ENCODE measurements at places on chromosomes 5 and 9.

- DNase-seq = no peak
Observed at GRCh38 chr9:3879726-3880505, 354.1 kb upstream of the RFX3 start.

DNA sequence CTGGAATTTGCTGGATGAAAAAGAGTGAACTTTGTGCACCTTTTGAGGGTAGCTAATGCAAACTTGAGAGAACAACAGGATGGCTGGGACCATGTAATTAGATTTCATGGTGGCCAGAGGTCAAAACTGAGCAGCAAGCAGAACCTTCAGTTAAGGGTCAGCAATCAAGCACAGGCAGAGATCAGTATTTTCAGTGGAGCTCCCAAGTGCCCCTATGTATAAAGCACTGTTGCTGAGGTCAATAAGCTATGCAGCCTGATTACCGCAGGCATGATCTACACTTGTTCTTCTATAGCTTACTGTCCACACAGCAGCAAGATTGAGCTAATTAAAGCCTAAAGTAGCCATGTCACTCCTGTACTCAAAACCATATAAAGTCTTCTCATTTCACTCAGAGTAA, 62.1 kb upstream of the TMC1 start:
- DNase-seq = no peak

DNA sequence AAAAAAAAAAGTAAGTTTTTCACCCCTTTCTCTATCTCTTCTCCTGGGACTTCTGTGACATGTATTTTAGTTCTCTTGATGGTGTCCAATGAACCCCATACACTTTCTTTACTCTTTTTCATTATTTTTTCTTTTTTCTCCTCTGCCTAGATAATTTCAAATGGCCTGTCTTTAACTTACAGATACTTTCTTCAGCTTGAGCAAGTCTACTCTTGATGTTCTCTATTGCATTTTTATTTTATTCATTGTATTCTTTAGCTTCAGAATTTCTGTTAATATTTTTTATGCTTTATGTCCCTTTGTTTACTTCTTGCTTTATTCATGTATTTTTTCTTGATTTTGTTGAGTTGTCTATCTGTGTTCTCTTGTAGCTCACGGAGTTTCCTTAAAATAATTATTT, 32.5 kb upstream of the FAM120A start:
- no peak for DNase-seq

DNA sequence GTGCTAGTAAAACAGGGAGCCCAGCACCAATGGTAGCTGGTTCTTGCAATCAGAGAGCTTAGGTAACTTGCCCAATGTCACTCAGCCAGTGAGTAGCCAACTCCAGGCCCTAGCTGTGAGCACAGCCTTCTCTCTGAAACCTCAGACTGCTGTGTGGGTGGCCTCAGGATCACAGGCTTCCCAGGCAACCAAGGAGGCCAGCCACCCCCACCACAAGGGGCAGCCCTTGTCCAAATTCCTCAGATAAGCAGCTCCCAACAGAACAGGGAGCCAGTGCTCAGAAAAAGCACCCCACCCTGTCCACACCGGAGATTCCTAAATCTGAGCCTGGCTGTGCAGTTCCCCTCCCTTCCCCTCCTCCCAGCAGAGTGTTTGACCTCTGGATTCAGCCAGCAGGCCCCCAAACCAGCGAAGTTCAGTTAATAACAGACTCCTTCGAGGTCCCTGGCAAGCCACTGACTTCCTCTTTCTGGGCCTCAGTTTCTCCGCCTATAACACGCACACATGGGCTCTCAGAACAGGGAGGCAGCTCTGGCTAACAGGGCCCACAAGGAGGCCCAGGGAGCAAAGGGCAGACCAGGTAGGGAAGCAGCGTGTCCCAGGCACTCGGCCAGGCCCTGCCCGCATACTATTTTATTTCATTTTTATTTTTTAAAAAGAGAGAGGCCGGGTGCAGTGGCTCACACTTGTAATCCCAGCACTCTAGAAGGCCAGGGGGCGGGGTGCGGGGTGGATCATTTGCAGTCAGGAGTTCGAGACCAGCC, 2.7 kb downstream of the EEIG1 start:
- no peak for DNase-seq

DNA sequence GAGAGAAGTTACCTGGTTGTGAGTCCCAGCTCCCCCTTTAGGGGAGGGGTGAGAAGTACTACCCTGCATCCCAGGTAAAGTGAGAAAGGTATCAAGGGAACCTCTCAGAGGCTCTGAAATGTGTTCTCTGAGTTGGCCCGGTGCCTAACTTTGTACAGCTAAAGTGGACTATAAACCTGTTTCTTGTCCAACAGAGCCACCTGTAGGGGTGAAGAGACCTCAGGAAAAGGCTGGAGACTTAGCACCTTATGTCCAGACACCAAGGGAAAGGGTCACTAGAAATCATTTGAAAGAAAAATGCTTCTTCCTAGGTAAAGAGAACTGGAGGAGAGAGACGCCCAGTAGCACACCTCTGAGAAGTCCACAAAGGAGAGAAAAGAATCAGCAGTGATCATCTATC, 108.3 kb upstream of the KIF2A start:
- DNase-seq = no peak

DNA sequence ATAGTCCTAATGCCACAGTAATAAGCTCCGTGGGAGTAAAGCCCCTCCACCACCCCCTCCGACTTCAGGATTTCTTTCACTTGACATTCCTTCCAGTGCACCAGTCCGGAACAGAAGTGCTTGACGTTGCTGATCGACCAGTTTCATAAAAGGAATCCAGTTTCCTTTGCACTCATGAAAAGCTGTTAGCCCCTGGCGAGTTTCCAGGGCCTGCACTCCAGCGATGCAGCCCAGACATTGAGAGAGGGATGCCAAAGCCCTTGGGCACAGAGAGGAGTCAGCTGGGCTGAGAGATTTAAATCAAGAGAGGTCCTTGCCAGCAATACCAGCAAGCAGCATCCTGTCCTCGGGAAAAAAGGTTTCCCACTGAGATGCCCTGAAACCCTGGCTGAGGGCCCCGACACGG, 170.1 kb downstream of the GABBR2 start:
- DNase-seq = no peak

GRCh38 chr9:27664121-27664779, 91.0 kb upstream of the C9orf72 start:
- DNase-seq = no peak

DNA sequence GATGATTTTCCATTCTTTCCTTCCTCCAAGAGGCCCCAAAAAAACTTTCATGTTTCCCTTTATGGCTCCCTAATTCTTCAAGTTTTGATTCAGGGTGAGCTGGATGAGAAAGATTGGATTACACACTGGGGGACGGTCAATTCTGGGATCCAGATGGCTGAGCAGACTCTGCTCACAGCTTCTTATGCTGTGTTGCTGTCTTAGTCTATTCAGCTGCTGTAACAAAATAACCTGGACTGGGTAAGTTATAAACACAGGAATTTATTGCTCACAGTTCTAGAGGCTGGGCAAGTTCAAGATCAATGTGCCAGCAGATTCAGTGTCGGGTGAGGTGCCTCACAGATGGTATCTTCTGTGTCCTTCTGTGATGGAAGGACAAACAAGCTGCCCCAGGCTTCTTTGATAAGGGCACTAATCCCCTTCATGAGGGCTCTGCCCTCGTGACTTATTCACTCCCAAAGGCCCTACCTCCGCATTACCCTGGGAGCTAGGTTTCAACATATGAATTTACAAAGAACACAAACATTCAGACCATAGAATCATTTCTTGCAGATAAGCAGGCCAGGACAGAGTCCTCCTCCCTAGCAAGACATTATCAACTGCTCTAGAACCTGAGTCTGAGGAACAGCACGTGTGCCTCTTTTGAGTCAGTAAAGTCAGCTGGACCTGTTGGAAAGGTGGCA, 23.1 kb upstream of the SMAD5 start:
- no peak for DNase-seq

- no peak for DNase-seq
Observed at GRCh38 chr5:100676817-100677631, 141.8 kb downstream of the FAM174A start.

- DNase-seq = peak; percentile 65
Observed at GRCh38 chr9:69324549-69325401, at the start of gene ENTREP1. Gene ENTREP1, plus strand, starts transcription at chr9:69325215. Its CDS starts 95 bp downstream, at chr9:69325310.

DNA sequence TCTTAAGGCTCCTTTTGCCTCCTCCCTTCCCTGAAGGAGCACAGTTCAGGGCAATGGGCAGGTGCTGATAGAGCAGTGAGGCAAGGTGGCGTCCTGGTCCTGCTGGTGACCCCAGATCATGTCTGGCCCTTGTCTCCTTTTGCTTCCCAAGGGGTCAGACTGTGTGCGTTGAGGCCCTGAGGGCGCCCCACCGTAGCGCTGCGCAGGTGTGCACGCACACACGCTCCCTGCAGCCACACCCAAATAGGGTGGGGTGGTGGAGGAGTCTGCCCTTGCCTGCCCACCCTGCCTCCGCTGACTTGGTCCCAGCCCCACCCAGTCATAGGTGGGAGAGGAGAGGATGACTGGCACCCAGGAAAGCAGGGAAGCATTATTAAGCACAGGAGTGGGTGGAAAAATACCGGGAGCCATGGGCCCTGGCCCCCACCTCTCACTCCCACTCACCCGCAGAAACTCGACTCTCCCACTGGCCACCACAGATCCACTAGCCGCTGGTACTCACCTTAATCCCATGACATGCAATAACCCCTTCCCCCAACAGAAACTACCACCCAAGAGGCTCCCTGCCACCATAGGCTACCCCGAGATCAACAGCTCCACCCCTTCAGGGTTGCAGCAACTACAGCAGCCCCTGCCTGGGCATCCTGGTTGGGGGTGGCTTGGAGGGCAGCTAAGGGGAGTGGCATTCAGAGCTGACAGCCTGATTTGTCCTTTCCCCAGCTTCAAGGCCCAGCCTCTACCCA, 16.7 kb downstream of the PDLIM4 start:
- DNase-seq = no peak

Measured in glutamatergic neuron (in vitro differentiated cells).